CD4-positive, alpha-beta T cell treated with Interleukin-6 for 4 hours (primary cell): ENCODE measurements at places on chromosomes 2 and 18.

GRCh38 chr18:57131782-57132181 lies 15.1 kb upstream of the BOD1L2 start:
- no peak for DNase-seq

DNA sequence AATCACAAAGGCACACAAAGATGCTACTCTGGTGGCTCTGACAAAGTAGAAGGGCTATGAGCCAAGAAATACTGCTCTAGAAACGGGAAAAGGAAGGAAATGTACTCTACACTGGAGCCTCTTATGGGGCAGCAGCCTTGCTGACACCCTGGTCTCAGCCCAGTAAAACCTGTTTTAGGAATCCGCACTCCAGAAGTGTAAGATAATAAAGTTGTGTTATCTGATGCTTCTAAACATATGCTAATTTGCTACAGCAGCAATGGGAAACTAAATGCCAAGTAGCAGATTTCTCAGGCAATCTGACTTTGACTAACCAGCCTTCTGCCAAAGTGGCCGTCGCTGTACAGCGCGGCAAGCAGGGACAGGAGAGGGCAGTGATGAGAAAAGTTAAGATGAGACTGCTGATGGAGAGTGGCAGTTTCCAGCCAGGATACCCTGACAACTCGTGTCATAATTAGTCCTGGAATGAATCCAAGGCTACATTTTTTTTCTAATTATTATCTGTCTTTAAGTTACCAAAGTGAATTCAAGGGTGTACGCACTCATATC lies 99.0 kb downstream of the NETO1 start:
- DNase-seq, result no peak

DNA sequence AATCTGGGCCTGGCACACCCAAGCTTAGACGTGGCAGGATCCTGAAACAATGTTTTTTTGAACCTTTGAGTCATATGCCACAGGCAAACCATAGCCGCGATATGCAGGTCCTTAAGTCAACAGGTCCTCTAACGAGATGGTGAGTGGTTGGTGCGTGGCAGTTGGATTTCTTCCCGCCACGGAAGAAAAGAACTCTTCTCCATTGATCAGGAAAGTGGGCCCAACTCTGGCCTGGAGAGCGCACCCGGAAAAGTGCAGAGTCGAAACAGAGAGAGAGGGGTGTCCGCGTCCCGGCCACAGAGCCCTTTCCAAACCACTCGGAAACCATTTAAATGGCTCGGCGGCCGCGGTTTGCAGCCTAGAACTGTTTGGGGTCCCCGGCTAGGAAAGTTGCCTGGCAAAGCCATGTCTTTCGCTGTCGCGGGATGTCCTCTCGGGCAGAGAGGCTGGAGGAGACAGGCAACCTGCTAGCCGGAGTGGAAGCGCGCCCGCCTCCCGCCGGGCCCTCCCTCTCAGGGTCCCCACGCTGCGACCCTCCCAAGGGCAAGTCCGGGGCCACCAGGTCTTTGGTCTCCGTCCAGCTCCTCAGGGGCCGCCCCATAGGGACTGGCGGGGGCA lies 777 bp downstream of the GALNT3 start:
- DNase-seq, result no peak

DNA sequence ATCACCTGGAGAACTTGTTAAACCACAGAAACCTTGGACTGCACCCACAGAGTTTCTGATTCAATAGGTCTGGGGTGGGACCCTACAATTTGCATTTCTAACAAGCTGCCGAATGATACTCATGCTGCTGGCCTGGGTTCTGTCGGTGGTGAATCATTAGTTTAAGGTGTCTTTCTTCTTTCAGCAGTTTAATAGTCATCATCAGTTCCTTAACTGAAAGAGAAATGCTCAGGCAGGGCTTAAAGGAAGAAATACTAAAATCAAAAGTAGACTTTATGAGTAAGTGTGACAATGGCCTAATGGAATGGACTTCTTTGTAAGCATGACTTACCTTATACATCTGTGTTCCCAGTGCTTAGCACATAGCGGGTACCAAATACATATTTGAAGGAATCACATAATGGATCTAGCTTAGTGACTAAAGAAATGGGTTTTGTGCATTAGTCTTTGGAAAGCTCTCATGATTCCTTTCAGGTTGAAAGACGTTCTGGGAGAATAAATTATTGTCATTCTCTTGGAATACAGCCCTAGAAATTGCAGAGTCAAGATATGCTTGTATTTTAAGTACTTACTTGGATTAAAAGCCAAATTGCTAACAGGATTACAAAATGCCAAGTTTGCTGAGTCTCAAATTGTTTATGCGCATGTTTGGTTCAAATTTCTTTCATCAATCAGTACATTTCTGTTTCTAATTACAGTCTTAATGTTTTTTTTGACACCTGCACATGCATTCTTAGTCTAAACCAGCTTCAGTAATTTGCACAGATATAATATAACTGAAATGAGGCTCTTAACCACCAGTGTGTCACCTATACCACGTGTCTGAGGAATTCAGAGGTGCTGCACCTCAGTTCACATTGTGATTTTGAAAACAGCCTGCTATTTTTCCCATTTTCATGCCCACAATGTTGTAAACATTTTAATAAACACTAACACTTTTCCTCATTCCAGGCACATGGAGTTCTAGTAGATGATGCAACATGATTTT lies 220.3 kb upstream of the NRP2 start:
- no peak for DNase-seq

DNA sequence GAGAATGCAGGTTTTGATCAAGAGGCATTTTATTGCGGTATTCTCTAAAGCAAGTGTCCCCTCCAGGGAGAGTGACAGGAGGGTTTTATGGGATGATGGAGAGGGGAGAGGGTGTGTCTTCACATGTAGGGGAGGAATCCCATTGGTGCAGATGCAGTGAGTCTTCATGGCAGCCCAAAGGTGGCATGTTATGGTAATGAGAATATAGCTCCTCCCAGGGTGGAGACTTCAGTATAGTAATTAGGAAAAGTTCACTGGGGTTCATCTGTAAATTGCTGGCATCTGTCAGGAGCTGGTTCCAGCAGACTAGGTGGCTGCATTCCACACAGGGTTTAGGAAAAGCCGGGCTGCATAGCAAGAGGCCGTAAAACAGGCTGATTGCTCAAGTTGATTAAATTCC lies 230.7 kb upstream of the CCDC68 start:
- no peak for DNase-seq

- no peak for DNase-seq
Measured at GRCh38 chr2:184890311-184890710, 292.0 kb downstream of the ZNF804A start.

DNA sequence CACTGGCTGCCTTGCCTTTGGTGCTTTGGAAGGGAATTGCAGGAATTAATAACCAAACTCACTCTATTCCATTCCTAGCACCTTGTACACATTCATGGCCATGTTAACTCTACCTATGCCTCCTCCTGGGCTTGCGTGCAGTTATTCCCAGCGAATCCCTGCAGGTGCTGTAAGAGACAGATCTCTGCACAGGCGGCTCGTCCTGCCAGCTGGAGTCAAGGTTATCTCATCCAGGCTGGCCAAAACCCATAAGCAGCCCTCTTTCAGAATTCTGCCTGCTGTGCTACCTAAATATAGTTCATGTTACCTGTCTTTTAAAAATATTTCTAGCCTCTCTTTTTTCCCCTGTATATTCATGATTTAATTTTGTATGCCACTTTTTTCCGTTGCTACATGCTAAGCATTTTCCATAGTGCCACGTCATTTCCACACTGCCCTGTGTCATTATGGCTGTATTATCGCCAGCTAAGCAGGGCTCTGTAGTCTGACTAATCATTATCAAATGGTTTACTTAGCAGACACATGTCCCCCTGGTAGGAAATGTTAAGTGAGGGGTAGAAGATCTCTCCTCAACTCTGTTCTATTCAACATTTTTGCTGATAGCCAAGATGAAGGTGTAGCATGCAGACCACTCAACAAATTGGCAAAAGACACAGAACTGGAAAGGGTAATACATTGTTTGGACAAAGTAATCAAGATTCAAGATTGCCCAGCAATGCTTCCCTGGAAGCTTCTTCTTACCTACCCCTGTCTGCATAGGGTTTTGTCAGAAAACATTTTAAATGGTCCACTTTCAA lies 79.7 kb upstream of the TAF1B start:
- DNase-seq, result no peak

DNA sequence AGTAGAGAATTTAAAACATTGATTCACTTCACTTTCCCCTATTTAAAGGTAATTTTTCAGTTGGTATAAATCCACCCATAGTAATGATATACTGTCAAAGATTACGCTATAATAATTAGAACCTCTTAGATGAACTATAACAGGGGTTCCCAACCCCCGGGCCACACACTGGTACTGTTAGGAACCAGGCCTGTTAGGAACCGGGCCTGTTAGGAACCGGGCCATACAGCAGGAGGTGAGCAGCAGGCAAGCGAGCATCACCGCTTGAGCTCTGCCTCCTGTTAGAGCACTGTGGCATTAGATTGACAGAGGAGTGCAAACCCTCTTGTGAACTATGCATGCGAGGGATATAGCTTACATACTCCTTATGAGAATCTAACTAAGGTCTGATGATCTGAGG lies 34.0 kb upstream of the CD302 start:
- DNase-seq, result no peak

DNA sequence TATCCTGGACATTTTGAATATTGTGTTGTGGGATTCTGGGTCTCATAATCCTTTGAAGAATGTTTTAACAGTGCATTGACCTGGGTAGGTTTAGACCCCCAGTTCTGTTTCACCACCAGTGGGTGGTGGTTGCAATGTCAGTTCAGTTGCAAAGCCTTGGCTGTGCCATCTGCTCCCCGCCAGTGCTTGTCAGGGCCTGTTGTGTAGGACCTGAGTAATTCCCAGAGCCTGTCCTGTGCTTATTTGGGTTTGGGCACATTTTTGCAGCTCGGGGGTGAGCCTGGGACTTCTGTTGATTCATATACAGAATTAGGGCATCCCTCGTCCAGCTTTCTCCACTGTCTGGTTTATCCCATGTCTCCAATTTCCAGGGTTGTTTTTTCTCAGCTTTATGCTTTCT lies 24.8 kb downstream of the ATP9B start:
- no peak for DNase-seq

GRCh38 chr2:121650315-121650930 lies 1.2 kb upstream of the CLASP1 start:
- DNase-seq, result no peak

GRCh38 chr2:85961053-85961452 lies 72.3 kb upstream of the ST3GAL5 start:
- no peak for DNase-seq

DNA sequence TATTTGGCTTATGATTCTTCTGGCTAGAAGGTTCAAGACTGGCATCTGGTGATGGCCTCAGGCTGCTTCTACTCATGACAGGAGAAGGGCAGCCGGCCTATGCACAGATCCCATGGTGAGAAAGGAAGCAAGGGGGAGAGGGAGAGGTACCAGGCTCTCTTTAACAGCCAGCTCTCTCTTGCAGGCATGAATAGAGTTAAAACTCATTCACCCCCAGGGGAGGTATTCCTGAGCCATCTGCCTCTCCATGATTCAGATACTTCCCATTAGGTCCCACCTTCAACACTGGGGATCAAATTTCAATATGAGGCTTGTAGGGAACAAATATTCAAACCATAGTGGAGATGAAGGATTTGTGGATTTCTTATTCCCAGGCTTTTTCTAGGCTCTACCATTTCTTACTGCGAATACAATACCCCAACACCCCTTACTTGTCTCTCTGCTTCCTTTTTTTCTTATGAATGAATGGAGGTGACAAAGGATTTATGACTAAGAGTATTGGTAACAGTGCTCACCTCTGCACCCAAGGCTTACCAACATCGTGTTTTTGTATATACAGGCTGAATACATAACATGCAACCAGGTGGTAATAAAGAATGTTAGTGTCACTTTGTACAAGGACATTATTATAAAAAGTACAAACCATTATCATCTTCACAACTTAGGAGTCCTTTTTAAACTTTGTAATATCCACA lies 454.6 kb upstream of the TRIB2 start:
- DNase-seq, result no peak

DNA sequence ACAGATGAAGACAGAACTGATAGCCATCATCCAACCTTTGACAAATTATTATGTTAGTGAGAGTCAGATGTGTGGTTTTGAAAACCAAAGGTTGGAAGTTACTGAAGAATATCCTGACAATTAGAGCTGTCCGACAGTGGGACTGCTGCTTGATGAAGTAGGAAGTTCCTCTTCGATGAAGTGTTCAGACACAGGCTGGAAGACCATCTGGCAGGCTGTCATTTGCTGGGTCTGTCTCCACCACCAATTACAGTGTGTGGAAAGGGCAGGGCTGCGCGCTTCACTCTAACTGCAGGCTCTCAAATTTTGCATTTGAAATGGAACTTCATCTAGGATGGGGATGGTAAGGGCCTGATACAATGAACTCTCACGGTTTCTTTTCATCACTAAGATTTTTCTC lies 313.8 kb downstream of the PIK3C3 start:
- DNase-seq, result no peak

DNA sequence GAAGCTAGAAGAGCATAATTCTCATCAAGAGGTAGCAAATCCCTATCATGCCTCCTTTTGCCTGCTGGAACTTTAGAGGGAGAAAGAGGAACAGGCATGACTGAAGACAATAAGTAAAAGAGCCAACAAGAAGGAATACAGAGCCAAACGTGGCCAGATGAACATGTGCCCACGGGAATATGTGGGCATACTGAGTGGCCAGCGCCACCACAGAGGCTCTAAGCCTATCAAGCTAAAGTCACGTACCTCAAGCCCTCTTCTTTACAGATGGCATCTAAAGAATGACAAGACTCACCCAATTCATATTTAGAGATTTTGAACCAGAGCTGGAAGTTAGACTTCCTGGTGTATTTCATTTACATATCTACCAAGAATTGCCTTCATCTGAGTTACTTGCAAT lies 59.9 kb upstream of the ITGA4 start:
- no peak for DNase-seq

DNA sequence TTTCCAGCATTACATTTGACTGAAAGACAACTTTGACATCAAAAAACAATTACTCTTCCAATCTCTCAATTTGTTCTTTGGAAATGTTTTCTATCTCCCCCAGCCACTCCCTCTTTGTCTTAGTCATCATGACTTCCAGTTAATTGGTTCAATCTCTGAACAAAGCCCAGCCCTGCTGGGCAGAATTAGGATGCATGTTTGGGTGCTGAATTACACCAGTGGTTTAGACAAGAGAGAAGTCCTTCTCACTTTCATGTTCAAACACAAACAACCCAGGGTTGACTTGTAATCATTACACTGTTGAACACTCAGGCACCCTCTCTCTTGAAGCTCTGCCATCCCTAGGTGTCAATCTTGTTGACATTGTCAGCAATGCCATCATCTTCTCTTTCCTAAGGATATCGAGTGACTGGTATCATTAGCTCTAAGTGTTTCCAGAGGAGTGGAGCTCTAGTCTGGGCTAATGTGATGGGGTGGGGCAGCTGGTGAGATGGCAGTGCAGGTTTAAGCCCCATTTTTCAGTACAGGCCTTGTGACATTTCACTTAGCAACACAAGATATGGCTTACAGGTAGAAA lies 90.8 kb upstream of the MEIS1 start:
- no peak for DNase-seq

- DNase-seq, result no peak
Measured at GRCh38 chr2:21024722-21025389, 19.0 kb downstream of the APOB start.

- DNase-seq, result no peak
Measured at GRCh38 chr2:58870704-58871103, 629.6 kb upstream of the FANCL start.
